ENCODE measurements at places on chromosomes 2 and 18. TPM values are rescaled to one million over a fixed set of nuclear protein-coding genes. Genes with fewer than 3 reads are reported as not detected.

Gene TUBA3E
- polyA plus RNA-seq, result 0.15 TPM

Gene C2orf72
- 0.06 TPM for polyA plus RNA-seq

Gene CDH19
- 0.76 TPM for polyA plus RNA-seq

Gene E2F6
- polyA plus RNA-seq, result 9.9 TPM

Gene TMEM17
- polyA plus RNA-seq, result 2.6 TPM

Gene ANKRD36B
- polyA plus RNA-seq, result 15.5 TPM

Gene SLC9A4
- not detected for polyA plus RNA-seq

- H3K4me3 ChIP-seq, result no peak overlapping the region
- H3K4me1 ChIP-seq, result no peaks in the 10 kb centered on the region
- H3K27me3 ChIP-seq, result no peaks in the 10 kb centered on the region
- no peak overlapping the region for H3K27ac ChIP-seq
- DNase-seq, result no peak
These were observed 230.6 kb downstream of the EIPR1 start for GRCh38 chr2:3146772-3147650.

DNA sequence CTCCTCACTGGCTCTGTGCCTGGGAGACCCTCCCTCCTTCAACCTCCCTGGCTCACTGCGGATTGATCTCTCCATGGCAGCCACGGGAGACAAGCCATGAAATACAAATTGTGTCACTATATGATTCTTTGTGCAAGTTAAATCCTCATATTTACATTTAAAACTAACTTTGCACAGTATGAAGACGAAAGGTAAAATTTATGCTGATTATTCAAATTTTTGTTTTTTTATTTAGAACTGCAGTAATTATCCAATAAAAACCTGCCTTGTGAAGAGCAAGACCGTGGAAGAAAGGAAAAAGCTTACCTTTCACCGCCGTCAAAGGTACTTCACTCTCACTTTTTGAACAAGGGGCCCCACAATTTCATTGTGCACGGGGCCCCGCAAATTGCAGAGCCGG is 436.9 kb downstream of the EIPR1 start:
- H3K4me3 ChIP-seq, result no peak overlapping the region
- no peak for DNase-seq
- H3K27ac ChIP-seq, result no peak overlapping the region
- H3K27me3 ChIP-seq, result no peaks in the 10 kb centered on the region
- no peaks in the 10 kb centered on the region for H3K36me3 ChIP-seq

GRCh38 chr2:75424936-75425619 is 135.7 kb downstream of the EVA1A start:
- H3K27ac ChIP-seq, result no peak overlapping the region
- no peaks in the 10 kb centered on the region for H3K4me1 ChIP-seq
- H3K4me3 ChIP-seq, result no peak overlapping the region
- no peaks in the 10 kb centered on the region for H3K27me3 ChIP-seq
- DNase-seq, result no peak
- no peaks in the 10 kb centered on the region for H3K36me3 ChIP-seq

- no peak overlapping the region for H3K4me3 ChIP-seq
- DNase-seq, result no peak
- no peak overlapping the region for H3K27ac ChIP-seq
- no peaks in the 10 kb centered on the region for H3K4me1 ChIP-seq
These were observed 265.5 kb upstream of the NCKAP5 start for GRCh38 chr2:133833746-133834145.

- DNase-seq, result no peak
- H3K27me3 ChIP-seq, result no peaks in the 10 kb centered on the region
- H3K4me3 ChIP-seq, result no peak overlapping the region
These were observed 59.0 kb downstream of the TNFRSF11A start for GRCh38 chr18:62384068-62384467.

GRCh38 chr2:238304116-238304515 is 15.7 kb upstream of the PER2 start:
- no peaks in the 10 kb centered on the region for H3K27me3 ChIP-seq
- H3K4me3 ChIP-seq, result no peak overlapping the region
- H3K36me3 ChIP-seq, result no peaks in the 10 kb centered on the region
- no peaks in the 10 kb centered on the region for H3K4me1 ChIP-seq

DNA sequence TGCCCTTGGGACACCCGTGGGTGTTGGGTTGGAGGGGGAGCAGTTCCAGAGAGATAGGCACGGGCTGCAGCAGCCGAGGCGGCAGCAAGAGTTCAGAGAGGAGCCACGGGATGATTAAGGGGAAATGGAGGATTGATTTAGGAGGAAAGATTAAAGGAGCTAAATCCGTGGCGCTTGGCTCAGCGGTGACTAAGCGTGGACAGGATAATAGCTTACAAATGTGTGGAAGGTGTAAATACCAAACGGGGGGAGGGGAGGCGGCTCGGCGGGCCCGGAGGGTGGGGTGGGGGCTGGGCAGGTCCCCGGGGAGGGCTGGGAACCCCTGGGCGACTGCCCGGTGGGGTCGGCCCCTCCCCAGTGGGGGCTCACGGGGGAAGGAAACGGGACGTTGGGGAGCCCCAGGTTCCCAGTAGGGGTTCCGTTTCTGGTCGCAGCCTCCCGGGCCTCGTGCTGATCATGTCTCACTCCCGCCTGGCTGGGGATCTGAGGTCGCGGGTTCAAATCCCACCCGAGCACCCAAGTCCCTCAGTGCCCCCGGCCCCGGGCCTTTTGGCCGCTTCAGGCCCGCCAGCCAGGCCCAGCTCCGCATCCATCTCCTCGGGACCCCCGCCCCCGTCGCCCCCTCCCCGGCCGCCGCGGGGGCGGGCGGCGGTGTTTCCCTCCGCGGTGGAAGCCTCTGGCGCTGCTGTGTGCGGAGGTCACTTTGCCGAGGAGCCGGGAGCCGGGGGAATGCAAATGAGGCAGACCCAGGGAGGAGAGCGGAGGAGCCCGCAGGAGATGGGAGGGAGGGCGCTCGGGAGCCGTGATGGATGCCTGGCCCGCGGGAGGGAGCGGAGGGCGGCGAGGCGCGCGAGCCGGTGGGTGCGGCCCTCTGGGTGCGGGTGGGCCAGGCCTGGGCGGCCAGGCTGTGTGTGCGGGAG is 8.1 kb downstream of the ASIC4 start:
- H3K4me1 ChIP-seq, result no peaks in the 10 kb centered on the region
- no peak for DNase-seq
- H3K36me3 ChIP-seq, result no peaks in the 10 kb centered on the region
- no peaks in the 10 kb centered on the region for H3K27me3 ChIP-seq
- no peak overlapping the region for H3K27ac ChIP-seq

DNA sequence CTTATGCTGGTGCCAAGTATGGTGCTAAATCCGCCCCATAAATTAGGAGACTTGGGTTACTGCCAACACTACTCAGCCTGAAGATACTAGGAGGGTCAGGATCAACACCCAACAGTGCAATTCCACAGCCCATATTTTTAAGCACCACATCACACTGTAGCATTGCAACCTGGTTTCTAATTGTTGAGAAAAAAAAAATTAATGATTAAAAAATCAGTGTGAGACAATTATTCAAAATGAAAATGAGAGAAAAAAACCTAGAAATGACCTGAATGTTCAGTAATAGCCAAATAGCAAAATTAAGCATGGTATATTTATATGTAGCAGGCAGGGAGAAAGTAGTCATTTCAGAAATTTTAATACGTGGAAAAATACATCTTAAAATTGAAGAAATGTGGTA is 29.2 kb upstream of the HNRNPLL start:
- H3K27ac ChIP-seq, result no peak overlapping the region
- H3K27me3 ChIP-seq, result no peaks in the 10 kb centered on the region
- no peaks in the 10 kb centered on the region for H3K4me1 ChIP-seq
- no peaks in the 10 kb centered on the region for H3K36me3 ChIP-seq
- no peak overlapping the region for H3K4me3 ChIP-seq

- no peaks in the 10 kb centered on the region for H3K27me3 ChIP-seq
- H3K27ac ChIP-seq, result no peak overlapping the region
- H3K4me3 ChIP-seq, result no peak overlapping the region
These were observed 25.6 kb downstream of the GLI2 start for GRCh38 chr2:120761164-120761861.

- H3K27me3 ChIP-seq, result no peaks in the 10 kb centered on the region
- no peak for DNase-seq
- no peak overlapping the region for H3K27ac ChIP-seq
- H3K36me3 ChIP-seq, result no peaks in the 10 kb centered on the region
These were observed 20.4 kb downstream of the PLA2R1 start for GRCh38 chr2:160042054-160042453.

Data from ovary (tissue), 10 donors.